ENCODE measurements at places on chromosomes 2 and 18.
A peak's percentile ranks its signal among the peaks of the same experiment; 100 is the strongest.

DNA sequence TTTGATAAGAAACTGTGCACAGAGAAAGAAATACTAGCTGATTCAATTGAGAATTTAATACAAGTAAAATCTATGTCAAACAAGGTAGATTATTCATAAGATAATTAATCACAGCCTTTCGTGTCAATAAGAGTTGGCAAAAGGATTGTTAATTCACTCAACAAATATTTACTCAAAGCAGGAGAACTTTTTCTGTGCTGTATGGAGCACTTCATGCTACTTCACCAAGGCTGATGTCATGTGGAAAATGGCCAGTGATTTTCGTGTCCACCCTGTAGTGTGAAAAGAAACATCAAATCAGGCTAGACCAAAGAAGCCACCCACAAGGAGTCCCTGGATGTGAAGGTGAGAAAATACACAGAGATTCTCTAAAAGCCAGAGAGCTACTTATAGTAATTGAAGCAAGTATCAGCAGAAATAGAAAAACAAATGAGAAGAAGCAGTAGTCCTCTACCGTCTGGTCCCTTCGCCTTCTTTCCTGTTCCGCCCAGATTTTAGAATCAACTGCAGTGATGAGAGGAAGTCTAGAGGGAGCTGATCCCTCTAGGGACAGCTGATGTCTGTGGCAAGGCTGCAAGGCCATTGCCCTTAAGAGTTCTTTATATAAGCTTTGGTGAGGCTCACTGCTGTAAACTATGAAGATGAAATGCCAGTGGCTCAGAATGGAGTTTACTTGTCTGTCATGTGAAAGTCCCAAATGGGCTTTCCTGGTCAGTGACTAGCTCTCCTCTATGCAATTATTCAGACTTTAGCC lies 201.3 kb upstream of the APCDD1 start:
- DNase-seq: no peak

GRCh38 chr2:155442088-155442487 lies 743.6 kb downstream of the KCNJ3 start:
- DNase-seq: no peak

- no peak for DNase-seq
These were observed 99.8 kb upstream of the NEUROD1 start for GRCh38 chr2:181780047-181780651.

- DNase-seq: peak; percentile 37
These were observed 36.4 kb upstream of the ZBTB7C start for GRCh38 chr18:48445540-48445939.

GRCh38 chr2:128003463-128003862 lies 24.4 kb downstream of the SAP130 start:
- no peak for DNase-seq

GRCh38 chr2:61368687-61369665 lies 101.9 kb downstream of the USP34 start:
- no peak for DNase-seq

DNA sequence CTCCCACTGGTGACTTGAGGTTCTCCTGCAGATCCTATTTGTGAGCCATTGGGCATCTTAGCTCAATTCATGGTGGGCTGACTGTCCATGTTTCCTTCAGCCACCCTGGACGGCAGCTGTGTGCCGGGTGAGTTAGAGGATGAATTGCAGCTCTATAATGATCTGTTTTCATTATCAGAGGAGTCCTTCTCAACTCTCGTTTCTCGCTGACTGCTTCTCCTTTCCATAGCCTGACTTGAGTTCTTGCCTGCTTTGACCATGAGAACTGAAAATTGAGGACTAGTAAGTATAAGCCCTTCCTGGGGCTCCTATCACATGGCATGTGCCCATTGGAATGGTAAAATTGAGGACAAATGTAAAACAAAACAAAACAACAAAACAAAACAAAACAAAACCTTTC lies 121.8 kb downstream of the CDC42EP3 start:
- no peak for DNase-seq

GRCh38 chr18:41391616-41392595 lies 563.1 kb upstream of the PIK3C3 start:
- peak; percentile 39 for DNase-seq

DNA sequence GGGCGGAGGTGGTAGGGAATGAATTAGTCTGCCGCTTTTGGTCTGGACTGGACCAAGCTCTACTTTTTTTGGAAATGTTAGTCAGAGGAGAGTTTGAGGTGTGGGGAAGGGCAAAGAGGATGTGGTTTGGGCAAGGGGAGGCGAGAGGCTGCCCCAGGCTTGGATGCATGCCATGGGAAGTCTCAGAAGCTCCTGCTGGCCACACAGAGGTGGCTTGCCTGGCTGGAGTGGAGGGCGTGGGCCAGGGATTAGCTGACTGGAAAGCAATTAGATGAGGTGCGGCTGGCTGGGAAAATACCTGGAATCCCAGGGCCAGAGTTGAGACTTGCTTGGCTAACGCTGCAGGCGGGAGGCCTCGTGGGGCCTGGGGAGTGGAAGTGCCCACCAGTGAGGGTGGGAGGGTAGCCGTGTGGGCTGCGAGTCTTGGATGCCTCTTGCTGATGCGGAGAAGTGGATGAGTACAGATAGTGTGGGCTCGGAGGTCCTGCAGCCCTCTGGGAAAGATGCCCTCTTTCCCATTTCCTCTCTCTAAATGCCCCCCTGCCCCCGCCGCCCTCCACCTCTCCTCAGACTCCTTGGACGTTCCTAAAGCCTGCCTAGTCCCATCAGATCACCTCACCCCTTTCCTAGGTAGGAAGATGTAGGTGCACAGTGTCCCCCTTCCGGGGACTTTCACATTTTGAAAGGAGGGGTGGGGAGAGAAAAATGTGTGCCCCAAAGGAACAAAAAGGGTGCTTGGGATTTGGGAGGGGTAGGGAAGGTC lies 117.6 kb downstream of the SMAD7 start:
- peak; percentile 36 for DNase-seq

DNA sequence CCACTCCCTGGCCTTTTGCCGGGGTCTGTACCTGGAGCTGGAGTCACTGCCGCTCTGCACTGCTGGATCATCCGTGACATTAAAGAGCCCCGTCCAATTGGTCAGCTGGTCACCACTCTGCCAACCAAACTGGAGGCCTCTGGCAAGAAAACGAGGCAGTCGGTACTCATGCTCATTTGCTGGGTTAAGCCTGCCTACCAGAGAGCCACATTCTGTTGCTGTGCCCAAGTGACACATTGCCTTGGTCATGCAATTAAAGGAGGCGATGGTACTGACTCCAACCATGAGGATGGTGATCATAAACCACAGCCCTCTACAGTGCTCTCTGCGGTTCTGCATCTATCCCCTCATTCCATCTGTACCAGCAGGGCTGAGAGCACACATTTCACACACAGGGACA lies 35.5 kb downstream of the ST8SIA5 start:
- DNase-seq: no peak

- DNase-seq: no peak
These were observed 313.5 kb upstream of the SLC39A10 start for GRCh38 chr2:195343540-195343939.

DNA sequence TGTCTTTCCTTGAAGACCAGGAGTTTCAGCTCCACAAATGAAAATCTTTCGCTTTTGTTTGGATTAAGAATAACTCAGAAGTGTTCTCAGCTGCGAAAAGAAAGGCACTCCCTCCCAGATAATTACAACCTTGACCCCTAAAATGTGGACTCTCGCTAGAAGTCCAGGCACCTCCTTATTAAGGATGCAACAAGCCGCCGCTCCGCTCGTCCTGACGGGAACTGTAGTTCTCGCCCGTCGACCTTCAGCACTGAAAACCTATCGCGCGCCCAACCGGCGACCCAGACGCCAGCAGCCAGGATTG lies 559 bp downstream of the IMMT start:
- no peak for DNase-seq

- DNase-seq: no peak
These were observed 119.8 kb downstream of the NDUFA10 start for GRCh38 chr2:239905306-239905705.

GRCh38 chr2:2974982-2975381 lies 402.6 kb downstream of the EIPR1 start:
- DNase-seq: no peak

DNA sequence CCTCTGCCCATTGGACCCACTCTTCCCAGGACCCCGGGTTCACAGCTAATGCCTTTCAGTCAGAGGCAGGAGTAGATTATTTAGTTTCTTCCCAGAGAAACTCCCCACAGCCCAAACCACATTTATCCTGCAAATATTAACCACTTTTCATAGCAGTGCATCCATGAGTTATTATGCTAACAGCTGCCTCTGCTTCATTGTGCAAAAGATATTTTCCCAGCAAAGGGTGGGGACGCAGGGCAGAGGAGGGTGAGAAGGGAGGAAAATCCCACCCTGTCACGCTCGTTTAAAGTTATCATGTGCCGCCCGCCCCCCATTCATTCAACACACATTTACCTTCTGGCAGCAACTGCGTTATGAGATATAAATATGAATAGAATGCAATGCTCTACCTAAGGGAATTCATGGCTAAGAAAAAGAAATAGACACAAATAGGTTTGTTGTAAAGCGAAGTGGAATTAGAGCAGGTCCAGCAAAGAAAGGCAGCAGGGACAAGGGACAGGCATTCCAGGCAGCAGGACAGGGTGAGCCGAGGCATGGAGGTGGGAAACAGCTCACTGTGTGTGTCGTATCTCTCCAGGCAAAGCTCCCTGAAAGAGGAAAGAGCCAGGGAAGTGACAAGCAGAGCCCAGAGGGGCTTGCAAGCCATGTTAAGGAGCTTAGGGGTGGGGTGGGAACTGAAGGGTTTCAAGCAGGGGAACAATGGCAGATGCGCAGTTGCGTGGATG lies 46.3 kb upstream of the LTBP1 start:
- no peak for DNase-seq

DNA sequence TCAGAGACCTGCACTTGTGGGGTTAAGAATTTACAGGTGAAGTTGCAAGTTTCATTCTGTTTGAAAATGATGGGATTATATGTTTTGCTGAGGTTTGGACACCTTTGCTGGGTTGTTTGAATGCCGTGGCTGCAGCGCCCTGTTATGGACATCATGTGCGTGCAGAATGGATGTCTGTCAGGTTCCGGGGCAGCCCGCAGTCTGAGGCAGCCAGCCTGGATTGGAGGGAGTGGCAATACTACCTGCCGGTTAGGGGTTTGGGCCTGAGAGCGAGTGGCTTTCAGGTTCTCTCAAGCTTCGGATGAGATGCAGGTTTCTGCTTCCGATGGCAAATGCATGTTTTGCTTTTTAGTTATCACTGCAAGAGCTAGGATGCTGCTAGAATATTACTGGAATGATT lies 1.1 kb downstream of the CASP8 start:
- no peak for DNase-seq

GRCh38 chr2:176169181-176169580 lies 12.1 kb downstream of the HOXD3 start:
- DNase-seq: no peak

- no peak for DNase-seq
These were observed 802.9 kb downstream of the CPS1 start for GRCh38 chr2:211359347-211359746.

- no peak for DNase-seq
These were observed 17.8 kb downstream of the MAPRE3 start for GRCh38 chr2:26988058-26988860.

- no peak for DNase-seq
These were observed 8.4 kb upstream of the NMI start for GRCh38 chr2:151297882-151298281.

DNA sequence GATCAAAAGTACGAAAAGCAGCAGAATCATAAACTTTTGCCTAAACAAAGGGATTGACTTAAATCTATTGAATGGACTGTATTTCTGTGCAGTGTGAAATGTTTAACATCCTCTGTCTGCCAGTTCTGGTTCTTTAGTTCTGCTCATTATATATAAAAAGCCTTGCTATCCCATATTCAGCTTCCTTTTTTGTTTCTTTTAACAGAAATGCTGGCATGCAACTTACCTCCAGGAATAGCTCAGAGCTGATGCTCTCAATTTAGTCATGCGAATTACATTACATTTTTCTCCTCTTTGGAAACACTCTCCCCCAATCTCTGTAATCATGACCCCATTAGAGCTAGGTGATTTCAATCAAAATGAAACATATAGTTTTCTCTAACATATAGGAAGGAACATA lies 73.6 kb downstream of the SPHKAP start:
- DNase-seq: no peak

DNA sequence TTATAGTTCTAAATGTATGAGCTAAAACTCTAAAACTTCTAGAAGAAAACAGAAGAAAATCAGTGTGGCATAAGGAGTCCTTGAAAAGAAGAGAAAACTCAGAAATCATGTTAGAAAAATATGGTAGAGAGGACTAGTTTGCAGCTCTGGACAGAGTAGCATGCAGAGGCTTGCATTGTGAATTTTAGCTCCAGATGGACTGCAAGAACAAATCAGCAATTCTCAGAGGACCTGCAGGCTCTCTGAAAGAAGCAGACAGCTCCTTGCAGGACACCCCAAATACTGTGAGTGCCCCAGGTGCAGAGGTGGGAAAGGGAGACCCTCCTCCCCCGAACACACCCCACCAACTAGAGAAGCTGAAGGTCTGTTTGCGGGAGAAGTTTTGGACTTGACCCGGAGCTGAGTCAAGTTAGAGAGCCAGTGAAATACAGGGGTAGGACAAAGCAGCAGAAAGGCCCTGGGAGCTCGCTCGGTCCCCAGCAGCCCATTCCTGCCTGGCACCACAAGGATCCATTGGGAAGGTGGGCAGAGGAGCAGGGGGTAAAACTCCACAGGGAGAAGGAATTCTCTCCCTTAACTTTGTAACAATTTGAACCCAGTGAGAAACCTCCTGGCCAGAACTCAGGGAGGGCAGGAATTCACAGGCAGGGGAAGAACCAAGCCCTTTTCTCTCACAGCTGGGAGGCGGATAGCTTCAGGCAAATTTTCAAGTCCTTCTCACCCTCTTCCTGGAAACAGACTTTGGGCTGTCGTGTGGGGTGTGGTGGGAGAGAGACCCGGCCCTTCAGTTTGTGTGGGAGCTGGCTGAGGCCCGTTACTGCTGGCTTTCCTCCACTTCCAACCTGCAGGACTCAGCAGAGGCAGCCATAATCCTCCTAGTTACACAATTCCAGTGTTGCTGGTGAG lies 216.2 kb upstream of the SLC35G4 start:
- no peak for DNase-seq

DNA sequence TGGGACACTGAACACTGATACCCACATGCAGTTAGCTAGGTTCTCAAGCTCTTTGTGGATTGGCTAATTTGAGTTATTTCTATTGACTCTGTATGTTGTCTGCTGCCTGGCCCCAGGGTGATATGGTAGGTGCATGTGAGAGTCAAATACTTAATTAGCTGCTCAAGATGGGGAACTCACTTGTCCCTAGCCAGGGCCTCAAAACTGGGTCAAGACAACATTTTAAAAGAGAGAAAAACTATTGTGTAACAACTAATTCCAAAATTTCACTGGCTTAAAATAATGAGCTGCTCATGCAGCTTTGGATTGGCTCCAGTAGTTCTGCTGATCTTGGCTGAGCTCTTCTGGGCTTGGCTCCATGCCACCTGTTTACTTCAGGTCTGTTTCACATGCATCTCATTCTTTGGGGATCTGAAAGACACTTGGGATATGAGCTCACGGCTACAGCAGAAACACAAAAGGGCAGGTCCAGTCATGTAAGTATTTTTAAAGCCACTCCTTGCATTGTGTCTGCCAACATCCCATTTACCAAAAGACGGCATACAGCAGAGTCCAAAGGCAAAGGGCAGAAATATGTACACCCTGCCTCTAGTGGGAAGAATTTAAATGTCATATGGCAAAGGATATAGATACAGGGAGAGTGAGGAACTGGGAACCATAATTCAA lies 716.8 kb downstream of the SUCLG1 start:
- no peak for DNase-seq

Data from HS-5 (cell line).